ENCODE measurements at places on chromosomes 7 and 10. TPM values are rescaled to one million over a fixed set of nuclear protein-coding genes. Genes with fewer than 3 reads are reported as not detected.

DNA sequence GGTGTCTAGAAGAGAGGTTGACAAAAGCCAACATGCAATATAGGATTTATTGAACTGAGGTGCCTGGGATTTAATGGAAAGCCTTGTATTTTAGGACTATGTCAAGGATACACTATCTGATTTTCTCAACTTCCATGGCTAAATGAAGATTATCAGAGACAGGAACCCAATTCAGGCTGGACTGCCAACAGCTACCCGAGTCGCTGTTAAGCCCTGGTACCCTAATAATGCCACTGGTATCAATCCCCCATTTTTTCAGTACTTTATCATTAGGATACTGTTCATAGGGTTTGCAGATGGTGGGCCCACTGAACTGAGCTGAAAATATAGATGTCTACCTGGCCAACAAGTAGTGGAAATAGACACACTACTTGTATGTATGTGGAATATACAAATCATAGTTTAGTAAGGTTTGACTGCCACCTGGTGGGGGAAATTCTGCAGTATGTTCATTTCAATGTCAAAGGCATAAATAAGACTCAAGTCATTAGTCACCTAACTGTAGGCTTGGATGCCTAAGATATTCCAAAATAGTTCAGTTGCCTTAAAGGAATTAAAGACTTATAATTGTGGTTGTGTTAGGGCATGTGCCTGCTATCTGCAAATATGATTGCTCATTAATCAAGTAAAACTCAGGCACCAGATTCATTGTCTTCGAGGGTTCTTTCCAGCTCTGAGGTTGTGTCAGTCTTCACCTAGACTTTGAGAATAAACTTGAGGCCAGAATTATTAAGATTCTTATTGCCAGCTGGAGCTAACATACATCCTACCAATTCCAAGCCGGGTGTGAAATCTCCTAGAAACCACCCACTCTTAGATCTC lies 34.1 kb upstream of the NOBOX start:
- no peak overlapping the region for H3K4me3 ChIP-seq
- H3K27me3 ChIP-seq, result no peaks in the 10 kb centered on the region
- H3K4me1 ChIP-seq, result no peaks in the 10 kb centered on the region
- no peaks in the 10 kb centered on the region for H3K36me3 ChIP-seq

- no peaks in the 10 kb centered on the region for H3K27me3 ChIP-seq
- DNase-seq, result no peak
- H3K36me3 ChIP-seq, result no peaks in the 10 kb centered on the region
- H3K27ac ChIP-seq, result no peak overlapping the region
- H3K4me3 ChIP-seq, result no peak overlapping the region
These were observed 238.2 kb upstream of the FAM3C start for GRCh38 chr7:121634356-121634755.

CALHM3 gene
- total RNA-seq, result 0.16 TPM

GRCh38 chr10:6053816-6054631 lies 8.1 kb downstream of the IL2RA start:
- peaks cover 69% of the 10 kb centered on the region for H3K4me1 ChIP-seq
- H3K36me3 ChIP-seq, result no peaks in the 10 kb centered on the region
- no peak overlapping the region for H3K27ac ChIP-seq
- no peak overlapping the region for H3K4me3 ChIP-seq
- H3K27me3 ChIP-seq, result no peaks in the 10 kb centered on the region

GRCh38 chr7:55016061-55016745 lies 2.6 kb upstream of the EGFR start:
- H3K36me3 ChIP-seq, result no peaks in the 10 kb centered on the region
- H3K27ac ChIP-seq, result no peak overlapping the region
- no peaks in the 10 kb centered on the region for H3K4me1 ChIP-seq
- H3K27me3 ChIP-seq, result peaks cover 1% of the 10 kb centered on the region
- no peak overlapping the region for H3K4me3 ChIP-seq

GRCh38 chr7:88018501-88018900 lies 84.5 kb downstream of the ADAM22 start:
- no peak overlapping the region for H3K4me3 ChIP-seq
- no peak overlapping the region for H3K27ac ChIP-seq
- no peaks in the 10 kb centered on the region for H3K27me3 ChIP-seq
- H3K4me1 ChIP-seq, result no peaks in the 10 kb centered on the region
- H3K36me3 ChIP-seq, result peaks cover 2% of the 10 kb centered on the region

GRCh38 chr10:62890395-62890794 lies 74.2 kb upstream of the EGR2 start:
- no peaks in the 10 kb centered on the region for H3K36me3 ChIP-seq
- no peak overlapping the region for H3K27ac ChIP-seq
- DNase-seq, result no peak

- H3K27me3 ChIP-seq, result no peaks in the 10 kb centered on the region
- no peak overlapping the region for H3K4me3 ChIP-seq
- no peak overlapping the region for H3K27ac ChIP-seq
These were observed 100.5 kb downstream of the GLRX3 start for GRCh38 chr10:130236711-130237110.

OPALIN gene
- not detected for total RNA-seq

PARP12 gene
- total RNA-seq, result 20.1 TPM

PSMG3 gene
- total RNA-seq, result 49.7 TPM

DNA sequence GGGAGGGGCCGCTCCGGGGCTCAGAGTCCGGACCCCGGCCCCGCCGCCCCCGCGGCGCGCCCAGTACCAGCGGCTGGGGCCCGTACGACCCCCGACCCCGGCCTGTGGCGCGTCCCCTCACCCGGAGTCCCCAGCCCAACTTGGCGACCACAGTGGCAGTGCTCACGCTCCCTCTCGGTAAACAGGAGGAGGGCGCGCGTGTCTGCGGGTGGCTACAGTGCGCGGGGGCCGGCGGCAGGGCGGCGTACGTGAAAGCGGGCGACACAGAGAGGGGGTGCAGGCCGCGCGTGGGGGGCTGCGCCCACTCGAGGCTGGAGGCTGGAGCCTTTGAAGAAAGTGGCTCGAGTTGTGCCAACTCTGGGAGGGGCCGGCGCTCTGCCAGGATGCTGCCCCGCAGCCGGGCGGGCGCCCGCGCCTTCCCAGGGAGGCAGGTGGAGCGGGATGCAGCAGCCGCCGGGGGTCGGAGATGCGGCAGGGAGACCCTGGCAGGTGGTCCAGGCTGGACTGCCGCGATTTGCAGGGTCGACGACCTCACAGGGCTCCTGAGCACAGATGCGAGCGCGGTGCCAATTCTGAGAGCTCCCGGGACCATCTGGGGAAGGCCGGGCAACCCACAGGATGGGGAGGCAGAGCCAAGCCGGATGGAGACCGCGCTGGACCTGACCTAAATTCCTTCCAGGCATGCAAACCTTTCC lies 655 bp downstream of the PTPRE start:
- no peaks in the 10 kb centered on the region for H3K36me3 ChIP-seq
- no peak overlapping the region for H3K27ac ChIP-seq
- H3K4me1 ChIP-seq, result no peaks in the 10 kb centered on the region

DNA sequence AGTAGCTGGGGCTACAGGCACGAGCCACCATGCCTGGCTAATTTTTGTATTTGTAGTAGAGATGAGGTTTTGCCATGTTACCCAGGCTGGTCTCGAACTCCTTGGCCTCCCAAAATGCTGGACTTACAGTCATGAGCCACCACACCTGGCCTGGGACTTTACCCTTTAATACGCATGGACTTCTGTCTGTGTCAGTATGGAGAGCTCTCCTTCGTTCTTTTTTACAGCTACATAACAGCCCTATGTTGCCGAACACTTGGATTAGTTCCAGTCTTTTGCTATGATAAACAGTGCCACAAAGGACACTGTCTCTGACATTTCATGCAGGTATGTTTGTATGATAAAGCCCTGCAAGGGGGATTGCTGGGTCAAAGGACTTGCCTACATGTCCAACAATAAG lies 10.9 kb upstream of the OAT start:
- H3K27me3 ChIP-seq, result no peaks in the 10 kb centered on the region
- H3K4me3 ChIP-seq, result no peak overlapping the region
- DNase-seq, result no peak
- H3K4me1 ChIP-seq, result no peaks in the 10 kb centered on the region
